ENCODE measurements at places on chromosomes 4 and X.
A peak's percentile ranks its signal among the peaks of the same experiment; 100 is the strongest.

- DNase-seq, result peak; percentile 1
Measured at GRCh38 chrX:139554991-139555675, 24.6 kb downstream of the F9 start.

DNA sequence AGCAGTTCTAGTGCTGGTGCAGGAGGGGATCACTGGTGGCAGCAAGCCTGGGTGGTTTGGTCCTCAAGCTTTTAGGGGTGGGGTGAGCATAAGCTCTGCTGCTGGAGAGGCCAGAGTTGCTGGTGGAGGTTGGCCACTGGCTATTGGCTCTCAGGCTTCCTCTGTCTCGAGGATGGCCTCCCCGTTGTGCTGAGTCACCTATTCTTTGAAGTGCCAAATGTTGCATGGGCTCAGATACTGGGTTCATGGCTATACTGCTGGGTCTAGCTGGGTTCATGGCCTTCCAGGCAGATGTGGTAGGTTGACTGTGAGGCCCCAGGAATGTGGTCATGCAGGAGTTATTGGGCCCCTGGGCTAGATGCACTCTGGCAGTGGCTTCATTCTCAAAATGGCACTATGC, 466.3 kb downstream of the NAF1 start:
- DNase-seq, result no peak

DNA sequence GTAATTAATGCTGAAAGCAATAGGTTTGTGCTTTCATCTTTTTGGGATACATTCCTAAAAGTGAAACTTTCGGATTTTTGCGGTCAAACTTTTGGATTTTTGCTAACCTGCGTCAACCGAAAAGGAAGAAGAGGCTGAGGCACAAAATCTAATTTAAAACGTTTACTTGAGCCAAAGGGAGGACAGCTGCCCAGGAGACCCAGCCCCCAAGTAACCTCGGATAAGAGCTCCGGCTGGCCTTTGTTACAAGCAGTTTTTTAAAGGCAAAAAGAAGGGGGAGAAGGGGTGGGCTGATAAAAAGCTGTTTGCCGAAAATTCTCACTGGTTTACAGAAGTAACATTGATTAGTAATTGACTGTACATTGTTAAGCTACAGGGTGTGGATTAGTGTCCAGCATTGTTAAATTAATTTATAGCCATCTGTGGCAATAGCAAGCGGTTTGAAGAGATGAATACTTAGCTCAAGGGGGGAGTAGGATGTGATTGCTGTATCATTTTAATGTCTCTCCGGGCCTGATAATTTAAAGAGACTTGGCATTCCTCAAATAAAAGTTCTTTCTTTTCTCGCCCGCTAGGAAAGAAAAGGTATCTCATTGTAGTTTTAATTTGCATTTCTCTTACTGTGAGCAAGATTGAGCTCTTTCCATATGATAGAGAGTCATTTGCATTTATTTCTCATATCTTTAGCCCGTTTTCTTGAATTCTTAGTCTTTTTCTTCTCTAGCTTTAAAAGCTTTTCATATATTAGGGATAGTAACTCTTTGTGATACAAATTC, 59.1 kb upstream of the USP9X start:
- DNase-seq, result no peak

DNA sequence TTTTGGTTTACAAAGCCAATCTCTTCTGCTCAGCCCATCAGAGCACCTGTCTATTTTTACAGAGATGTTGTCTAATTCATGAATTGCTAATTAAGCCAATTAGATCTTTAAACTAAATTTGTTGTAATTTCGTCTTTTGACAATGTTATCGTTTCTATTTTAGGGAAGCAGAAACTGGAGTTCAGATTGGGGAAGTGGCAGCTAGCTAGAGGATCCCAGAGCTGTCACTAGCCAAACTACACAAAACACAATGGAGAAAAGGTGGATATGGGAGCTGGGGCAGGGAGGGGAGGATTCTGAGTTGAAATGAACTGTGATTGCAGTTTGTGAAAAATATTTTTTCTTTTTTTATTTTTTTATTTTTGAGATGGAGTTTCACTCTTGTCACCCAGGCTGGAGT, 35.8 kb downstream of the CASP3 start:
- DNase-seq, result no peak

DNA sequence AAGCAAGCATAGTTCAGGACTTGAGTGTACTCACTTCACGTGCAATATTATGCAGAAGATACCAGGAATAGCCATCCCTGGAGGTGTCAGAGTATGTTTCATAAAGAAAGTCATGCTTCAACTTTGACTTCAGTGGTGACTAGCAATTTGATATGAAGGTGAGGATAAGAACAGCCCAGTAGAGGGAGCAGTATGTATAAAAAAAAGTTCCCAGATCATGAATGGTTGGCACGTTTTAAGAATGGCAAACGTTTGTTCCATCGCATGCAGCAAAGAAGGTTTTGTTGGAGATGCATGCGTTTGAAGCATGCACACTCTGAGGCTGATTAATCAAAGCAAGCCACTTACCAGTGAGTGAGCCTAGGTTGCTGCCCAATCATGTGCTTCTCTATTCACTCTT, 33.5 kb upstream of the SLITRK4 start:
- no peak for DNase-seq

- no peak for DNase-seq
Measured at GRCh38 chrX:100435726-100436125, 25.7 kb upstream of the PCDH19 start.

- no peak for DNase-seq
Measured at GRCh38 chr4:6900956-6901355, 8.7 kb upstream of the TBC1D14 start.

DNA sequence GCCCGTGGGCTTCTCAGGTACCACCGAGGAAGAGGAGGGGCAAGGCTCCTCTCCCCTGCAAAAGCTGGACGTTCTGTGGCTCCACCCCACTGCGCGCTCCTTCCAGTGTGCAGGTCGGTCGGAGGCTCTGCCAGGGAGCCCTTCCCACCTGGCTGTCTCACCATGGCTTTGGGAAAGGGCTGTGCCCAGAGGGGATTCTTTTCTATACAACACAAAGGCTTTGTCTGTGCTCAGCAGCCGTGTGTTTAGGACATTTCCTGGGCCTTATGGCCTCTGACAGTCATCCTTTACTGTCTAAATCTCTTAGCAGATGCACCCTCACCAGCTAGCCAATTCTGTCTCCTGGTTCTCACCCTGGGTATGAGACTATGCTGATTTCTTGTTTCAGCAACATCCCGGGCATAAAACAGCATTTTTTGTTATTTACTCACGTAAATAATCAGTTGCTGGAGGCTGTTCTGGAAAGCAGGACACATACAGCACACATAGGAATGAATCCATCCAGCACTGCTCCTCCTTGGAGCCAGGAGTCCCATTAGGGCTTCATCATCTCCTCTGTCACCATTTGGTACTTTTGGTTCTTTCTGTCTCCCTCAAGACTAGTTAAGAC, 20.4 kb upstream of the ATXN3L start:
- no peak for DNase-seq

DNA sequence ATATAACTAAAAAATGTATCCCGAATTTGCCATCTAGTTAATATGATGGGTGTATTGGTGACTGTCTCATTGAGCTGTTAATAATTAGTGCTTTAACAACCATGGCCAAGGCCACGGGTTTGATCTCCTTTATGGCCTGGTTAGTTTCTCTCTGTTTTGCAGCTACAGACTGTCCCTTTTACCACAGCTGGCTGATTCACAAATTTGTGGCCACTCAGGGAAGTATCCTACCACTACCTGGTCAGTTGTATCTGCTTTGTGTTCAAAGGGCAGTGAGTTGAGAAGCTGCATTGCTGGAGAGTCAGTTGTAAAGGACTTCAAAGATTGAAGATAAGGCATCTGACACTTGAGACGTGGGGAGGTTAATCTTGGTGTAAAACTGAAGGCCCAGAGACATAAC, 219.1 kb upstream of the BMP3 start:
- no peak for DNase-seq

DNA sequence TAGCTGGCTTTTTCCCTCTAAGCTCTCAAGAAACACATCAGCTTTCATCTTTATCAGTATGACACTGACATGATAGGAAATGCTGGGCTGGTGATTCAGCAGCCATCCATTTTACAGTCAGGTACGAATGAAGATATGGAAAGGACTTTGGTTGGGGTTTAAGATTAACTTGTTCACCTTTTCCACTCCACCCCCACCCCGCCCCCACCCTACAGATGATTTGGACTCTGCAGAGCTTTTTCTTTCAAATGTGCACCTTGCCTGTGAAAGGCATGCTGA, 132.6 kb downstream of the AKAP4 start:
- DNase-seq, result no peak

DNA sequence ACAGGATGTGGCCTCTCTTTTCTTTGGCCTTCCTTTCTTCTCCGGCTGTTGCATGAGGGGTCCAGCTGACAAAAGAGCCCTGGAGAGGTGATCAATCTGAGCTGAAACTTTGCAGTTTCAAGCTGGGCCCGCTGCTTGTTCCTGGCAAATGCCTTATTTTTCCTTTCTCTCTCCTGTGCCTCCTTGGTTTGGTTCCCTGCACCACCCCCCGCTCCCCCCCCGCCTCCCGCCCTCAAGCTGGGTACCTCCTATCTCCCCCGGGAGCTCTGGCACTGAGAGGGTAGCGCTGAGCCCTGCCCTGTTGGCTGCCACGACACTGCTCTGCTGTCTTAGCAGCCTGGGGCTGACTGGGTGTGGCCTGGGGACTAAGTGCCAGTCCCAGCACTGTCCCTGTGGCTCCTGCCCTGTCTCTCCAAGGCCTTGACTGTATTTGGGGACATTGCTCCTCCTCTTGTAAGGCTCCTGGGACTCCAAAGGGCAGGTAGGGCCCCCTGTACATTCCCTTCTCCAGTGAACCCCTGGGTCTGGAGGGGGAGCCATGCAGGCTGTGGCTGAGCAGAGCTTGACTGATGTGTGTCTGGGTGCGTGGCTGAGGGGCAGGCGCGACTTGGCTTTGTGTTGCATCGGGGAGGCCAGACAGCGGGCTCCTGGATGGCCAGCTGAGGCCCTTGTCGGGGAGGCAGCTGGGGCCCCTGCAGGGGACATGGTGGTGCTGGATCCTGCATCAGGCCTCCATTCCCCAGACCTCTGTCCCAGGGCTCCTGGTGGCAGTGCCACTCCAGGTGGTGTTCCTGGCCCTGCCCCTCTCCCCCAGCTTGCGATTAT, 1.1 kb downstream of the PLXNA3 start:
- DNase-seq, result peak; percentile 23

Measured in B cell (primary cell).